Activated T-helper 2 cell treated with anti-CD3 and anti-CD28 coated beads, Interferon-gamma antibody, Interleukin-2, Interleukin-4, amounts not matched to agents 10 μg/mL and 5 μg/mL and 100 μg/mL, durations not matched to agents 14 hours and 24 hours and 36 hours (primary cell): ENCODE measurements at places on chromosomes 13 and 19.

GRCh38 chr13:102401766-102402165 lies at the start of gene FGF14:
TSS of gene FGF14 (minus strand) at chr13:102402048.
- no peak for DNase-seq

GRCh38 chr13:28448651-28449358 lies 46.1 kb downstream of the FLT1 start:
- no peak for DNase-seq

GRCh38 chr19:51702103-51702824 lies 9.1 kb downstream of the SPACA6 start:
- DNase-seq: no peak

DNA sequence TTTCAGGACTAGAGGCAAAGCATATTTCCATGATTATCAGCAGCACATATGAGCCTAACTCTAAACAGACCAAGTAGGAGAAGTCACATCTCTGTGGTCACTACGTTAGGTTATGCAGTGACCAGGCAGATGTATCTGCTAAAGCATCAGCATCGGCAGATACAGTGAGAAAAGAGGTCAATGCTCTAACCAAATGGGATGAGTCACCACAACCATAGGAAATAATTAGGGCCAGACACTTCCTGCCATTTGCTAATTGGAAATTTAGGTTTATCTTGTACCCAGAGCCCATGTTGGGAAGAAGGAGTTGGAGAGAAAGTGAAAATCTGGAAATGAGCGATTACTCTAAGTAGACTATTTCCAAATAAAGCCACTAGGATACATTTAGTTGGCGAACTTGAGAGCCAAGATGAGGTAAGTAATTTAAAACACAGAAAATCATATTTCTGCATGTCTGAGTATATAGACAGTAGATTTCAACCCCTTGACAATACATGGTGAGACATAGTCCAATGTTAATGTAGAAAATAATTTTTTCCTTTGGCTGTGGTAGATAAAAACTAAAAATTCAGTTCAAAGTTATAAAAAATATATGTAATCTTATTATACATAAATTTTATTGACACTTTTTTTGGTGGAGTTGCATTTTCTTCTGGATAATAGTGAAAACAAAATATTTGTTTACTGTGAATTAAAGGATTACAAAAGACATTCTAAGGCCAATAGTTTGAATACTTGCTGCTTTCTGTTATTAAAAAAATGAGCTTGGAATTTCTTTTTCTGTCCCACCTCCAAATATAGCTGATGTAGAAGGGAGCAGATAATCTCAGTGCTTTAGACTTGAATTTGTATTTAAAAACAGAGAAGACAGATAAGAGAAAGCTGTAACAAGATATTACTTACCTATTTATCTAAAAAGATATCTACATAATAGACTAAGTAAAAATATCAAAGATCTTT lies 104.4 kb upstream of the CSNK1A1L start:
- DNase-seq: no peak

GRCh38 chr13:71577127-71577526 lies 289.9 kb downstream of the DACH1 start:
- no peak for DNase-seq

DNA sequence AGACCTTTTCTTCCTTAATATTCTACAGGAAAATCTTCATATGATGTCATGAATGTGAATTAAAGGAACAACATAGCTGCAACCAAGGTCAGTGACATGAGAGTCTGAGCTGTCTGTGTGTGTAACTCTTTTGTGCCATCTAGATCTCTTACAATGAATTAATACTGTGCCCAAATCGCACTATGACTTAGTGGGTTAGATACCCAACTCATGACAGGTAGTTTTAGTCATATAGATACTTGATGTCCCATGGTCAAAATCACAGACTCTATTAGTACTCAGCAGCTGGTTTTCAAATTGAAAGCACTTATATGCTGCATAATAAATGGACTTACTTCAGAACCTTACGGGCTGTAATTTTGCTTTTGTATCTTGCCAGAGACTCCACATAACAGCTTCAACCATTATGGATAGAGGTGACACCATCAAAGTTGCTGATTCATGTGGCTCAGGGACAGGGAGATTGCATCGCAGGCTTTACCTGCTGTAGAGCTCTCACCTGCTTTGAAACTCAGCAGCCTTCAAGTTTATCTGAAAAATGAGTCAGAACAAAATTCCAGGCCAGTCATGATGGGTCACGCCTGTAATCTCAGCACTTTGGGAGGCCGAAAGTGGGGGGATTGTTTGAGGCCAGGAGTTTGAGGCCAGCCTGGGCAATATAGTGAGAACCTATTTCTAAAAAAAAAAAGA lies 12.3 kb upstream of the ZNF283 start:
- DNase-seq: no peak

DNA sequence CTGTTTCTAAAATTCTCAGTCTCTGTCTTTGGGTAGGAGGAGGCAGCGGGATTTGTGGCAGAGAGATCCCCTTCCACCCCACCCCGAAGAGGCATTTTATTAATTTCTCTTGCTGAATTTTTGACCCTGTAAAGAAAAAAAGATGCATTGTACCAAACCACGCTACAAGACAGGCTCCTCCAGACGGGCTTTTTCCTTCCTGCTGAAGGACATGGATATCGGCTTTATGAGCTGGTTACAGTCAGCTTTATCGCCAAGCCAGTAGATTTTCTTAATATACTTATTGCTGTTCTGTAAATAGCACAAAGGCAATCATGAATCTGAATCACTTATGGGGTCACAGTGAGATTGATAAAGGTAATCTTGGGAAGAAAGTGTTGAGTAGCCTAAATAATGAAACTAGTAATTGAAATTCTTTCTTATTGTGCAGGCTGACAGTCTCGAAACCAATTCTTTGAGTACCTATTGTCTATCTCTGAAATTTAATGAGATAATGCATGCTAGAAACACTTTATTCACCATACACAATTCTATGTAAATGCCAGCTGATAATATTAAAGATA lies 24.5 kb downstream of the MBNL2 start:
- no peak for DNase-seq

DNA sequence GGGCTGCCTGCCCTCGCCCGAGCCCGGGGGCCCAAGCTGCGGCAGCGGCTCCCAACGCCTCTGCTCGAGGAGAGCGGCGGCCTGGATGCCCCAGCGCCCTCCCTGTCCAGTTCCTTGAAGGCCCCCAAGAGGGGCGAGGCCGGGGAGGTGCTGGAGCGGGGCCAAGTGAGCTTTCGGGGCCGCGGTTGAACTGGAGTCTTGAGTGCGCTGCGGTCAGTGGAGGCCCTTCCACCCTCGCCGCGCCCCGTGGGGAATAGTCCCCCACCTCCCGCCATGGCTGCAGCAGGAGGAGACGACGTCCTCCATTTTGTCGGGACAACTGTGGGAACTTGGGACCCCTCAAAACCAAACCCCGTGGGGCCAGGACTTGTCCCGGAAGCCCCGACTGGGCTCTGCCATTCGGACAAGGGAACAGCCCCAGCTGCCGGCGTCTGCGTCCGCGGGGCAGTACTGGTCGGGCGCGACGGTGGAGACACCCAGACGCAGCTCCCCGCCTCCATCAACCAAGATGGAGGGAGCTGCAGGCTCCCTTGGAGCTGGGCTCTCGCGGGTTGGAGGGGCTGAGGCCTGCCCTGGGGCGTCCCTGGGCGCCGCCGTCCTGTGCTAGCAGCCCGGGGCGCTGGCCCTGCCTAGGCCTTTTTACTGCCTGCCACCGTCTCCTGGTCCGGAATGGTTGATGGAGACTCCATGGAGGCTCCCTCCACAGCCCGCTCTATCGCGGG lies 736 bp upstream of the ZMYM5 start:
- peak; percentile 67 for DNase-seq

GRCh38 chr13:41515491-41516139 lies 58.3 kb downstream of the RGCC start:
- no peak for DNase-seq

DNA sequence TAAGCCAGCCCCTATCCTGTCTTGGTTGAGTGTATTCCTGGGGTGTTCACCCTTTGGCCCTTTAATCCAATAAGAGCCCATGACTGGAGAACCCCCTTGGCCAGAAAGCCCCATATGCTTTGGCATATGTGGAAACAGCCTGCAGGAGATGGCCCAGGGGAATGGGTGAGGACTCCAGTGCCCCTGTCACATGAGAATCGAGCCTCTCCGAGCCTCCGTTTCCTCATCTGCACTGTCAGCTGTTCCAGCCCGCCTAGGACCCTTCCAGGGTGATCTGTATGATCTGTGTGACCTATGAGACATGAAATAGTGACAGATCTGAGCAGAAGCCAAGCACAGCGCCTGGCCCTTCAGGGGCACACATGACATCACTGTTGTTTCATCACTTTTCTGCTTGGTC lies 300.7 kb downstream of the ZNF536 start:
- no peak for DNase-seq

DNA sequence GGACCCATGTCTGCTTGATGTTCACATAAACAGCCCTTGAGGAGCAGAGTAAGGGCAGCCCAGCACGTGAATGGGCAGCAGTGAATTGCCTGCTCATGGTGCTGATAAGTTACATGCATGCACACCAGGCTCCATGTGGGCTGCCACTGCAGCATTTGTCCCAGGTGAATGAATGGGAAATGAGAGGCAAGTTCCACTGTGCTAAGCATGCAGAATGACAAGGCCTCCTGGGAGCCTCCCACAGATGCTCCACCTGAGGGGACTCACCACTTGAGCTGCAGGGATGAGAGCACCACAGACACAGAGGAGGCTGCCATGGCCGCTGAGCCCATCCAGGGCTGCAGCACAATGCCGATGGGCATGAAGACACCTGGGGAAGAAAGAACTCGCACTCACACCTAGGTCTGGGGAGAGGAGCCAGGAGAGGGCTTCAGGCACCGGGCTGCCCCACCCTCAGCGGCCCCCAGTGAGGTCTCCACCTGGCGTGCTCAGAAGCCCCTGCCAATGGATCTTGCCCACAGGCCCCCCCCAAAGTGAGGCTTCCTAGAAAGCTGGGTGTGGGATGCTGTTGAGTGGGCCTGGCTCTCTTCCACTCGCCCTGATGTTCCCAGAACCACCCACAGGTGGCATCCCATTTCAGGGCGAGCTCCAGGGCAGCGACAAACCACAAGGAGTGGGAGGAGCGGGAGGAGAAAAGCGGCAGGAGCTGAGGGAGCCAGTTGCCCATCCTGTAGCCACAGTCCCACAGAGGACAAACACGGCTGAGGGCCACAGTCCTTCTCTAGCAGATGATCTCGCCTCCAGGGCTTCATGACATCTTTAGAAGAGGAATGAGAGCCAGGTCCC lies 73.8 kb downstream of the CCDC70 start:
- DNase-seq: no peak

- no peak for DNase-seq
Observed at GRCh38 chr13:25675060-25675459, 303.3 kb downstream of the ATP8A2 start.

DNA sequence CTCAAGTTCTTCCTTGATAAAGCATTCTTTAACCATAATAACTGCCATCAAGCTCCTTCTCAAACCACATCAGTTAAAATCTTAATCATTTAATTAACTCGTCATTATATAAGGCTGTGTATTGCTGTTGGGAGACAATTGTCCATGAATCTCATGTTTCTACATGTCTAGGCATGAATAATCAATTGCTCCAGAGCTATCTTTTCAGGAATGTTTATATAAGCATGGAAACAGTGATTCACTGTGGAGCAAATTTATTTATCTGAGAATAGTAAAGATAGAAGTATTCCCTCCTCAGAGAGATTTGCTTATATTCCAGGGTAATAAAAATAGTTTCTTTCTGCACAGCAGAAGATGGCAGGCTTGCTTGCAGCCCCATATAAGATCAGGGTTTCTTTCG lies 71.1 kb downstream of the CBY2 start:
- DNase-seq: no peak
